ENCODE measurements at places on chromosomes 1 and 21.
A peak's percentile ranks its signal among the peaks of the same experiment; 100 is the strongest.

DNA sequence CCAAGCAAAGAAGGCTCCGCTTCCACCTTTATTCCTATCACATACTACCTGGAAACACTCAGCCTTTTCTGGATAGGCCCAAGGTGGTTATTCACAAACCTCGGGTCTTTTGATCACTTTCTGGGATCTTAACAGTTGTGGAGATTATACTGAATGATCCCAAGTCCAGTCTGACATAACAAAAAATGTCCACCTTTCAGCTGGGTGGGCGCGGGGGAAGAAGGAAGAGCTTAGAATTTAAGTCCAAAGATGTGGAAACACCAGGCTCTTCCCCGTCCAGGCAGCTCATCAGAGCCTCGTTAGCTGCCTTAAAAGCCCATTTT, 338 bp upstream of the C1orf53 start:
- H3K4me3 ChIP-seq = peak overlapping the region; percentile 69
- H3K4me1 ChIP-seq = peaks cover 34% of the 10 kb centered on the region
- peaks cover 1% of the 10 kb centered on the region for H3K27me3 ChIP-seq
- no peaks in the 10 kb centered on the region for H3K36me3 ChIP-seq
- DNase-seq = no peak

GRCh38 chr1:30895944-30896660, 12.5 kb downstream of the SDC3 start:
- no peak overlapping the region for H3K27ac ChIP-seq
- no peaks in the 10 kb centered on the region for H3K36me3 ChIP-seq
- H3K4me1 ChIP-seq = peaks cover 20% of the 10 kb centered on the region
- no peak for DNase-seq
- no peak overlapping the region for H3K4me3 ChIP-seq
- peaks cover 2% of the 10 kb centered on the region for H3K27me3 ChIP-seq

DNA sequence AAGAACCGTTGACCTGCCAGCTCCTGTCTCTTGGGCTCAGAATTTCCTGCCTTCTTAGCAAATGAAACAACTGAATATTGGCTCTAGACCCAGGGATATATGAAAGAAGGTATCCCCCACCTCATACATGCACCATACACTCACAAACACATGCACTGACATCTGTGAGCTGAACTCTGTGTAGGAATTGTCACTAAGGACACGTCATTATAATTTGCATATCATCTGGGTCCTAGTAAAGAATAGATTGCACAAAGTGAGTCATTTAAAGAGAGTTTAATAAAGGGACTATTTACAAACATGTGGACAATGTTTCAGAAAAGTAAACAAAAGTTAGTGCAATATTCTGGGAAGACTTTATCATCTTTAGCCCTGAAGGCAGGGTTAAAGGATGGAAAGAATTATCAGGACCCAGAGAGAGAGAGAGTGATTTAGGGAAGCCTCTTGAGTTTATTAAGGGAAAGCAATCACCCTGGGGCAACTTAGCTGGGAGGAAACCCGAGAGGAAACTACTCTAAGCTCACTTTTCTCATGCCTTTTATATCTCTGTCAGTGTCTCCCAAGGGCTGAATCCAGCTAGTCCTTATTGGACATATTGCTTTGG, 74.1 kb upstream of the PLA2G4A start:
- no peaks in the 10 kb centered on the region for H3K4me1 ChIP-seq
- H3K36me3 ChIP-seq = no peaks in the 10 kb centered on the region
- no peak for DNase-seq
- H3K27ac ChIP-seq = no peak overlapping the region
- H3K4me3 ChIP-seq = no peak overlapping the region
- no peaks in the 10 kb centered on the region for H3K27me3 ChIP-seq

DNA sequence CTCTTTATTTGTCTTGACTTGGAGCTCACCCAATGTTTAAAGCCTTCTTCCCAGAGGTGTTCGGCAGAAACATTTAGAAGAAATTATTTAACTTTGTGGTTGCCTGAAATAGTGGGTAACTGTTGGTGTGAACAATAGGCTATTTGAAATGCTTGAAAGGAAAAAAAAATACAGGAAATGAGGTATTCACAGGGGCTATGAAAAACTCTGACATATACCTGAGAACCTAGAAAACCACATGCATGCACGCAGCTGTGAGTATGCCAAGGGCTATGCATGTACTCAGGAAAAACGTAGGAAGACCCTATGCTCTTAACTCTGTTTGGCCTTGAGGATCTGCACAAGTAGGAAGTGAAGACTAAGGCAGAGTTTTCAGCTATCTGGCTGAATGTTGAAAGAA, 16.4 kb upstream of the RNF186 start:
- DNase-seq = no peak
- H3K36me3 ChIP-seq = no peaks in the 10 kb centered on the region
- H3K4me3 ChIP-seq = no peak overlapping the region
- no peaks in the 10 kb centered on the region for H3K4me1 ChIP-seq

GRCh38 chr1:210568631-210569030, 239.9 kb downstream of the HHAT start:
- no peak for DNase-seq
- H3K4me1 ChIP-seq = no peaks in the 10 kb centered on the region
- H3K4me3 ChIP-seq = no peak overlapping the region
- H3K36me3 ChIP-seq = no peaks in the 10 kb centered on the region
- no peaks in the 10 kb centered on the region for H3K27me3 ChIP-seq

GRCh38 chr1:180181048-180181447, 26.4 kb downstream of the QSOX1 start:
- H3K27ac ChIP-seq = no peak overlapping the region
- DNase-seq = no peak
- no peaks in the 10 kb centered on the region for H3K27me3 ChIP-seq
- no peaks in the 10 kb centered on the region for H3K4me1 ChIP-seq
- no peaks in the 10 kb centered on the region for H3K36me3 ChIP-seq
- H3K4me3 ChIP-seq = no peak overlapping the region

DNA sequence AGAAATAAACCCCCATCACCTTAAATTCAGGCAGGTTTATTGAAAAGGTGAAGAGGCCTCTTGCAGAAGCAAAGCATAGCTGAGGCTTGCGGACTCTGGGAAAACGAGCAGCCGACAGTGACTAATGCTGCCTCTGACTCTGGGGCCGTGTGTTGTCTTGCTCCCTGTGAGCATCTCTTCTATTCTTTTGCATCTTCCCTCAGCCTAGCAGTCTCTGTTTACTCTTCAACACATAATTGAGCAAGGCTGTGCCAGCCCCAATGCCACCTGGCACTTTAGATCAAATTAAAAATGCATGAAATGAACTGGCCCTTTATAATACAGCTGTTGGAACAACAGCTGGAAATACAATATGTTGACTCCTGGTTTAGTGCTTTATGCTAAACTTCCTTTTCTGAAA, 18.4 kb upstream of the REG4 start:
- H3K4me3 ChIP-seq = no peak overlapping the region
- no peaks in the 10 kb centered on the region for H3K27me3 ChIP-seq
- DNase-seq = no peak
- no peak overlapping the region for H3K27ac ChIP-seq
- H3K4me1 ChIP-seq = no peaks in the 10 kb centered on the region
- no peaks in the 10 kb centered on the region for H3K36me3 ChIP-seq
